Hematopoietic multipotent progenitor cell treated with erythropoietin and hydrocortisone succinate and interleukin-3 and kit ligand, for 8 days (in vitro differentiated cells): ENCODE measurements at places on chromosomes 12 and 14.

- DNase-seq, result peak; percentile 52
Observed at GRCh38 chr14:63677891-63678379, 36.3 kb upstream of the WDR89 start.

DNA sequence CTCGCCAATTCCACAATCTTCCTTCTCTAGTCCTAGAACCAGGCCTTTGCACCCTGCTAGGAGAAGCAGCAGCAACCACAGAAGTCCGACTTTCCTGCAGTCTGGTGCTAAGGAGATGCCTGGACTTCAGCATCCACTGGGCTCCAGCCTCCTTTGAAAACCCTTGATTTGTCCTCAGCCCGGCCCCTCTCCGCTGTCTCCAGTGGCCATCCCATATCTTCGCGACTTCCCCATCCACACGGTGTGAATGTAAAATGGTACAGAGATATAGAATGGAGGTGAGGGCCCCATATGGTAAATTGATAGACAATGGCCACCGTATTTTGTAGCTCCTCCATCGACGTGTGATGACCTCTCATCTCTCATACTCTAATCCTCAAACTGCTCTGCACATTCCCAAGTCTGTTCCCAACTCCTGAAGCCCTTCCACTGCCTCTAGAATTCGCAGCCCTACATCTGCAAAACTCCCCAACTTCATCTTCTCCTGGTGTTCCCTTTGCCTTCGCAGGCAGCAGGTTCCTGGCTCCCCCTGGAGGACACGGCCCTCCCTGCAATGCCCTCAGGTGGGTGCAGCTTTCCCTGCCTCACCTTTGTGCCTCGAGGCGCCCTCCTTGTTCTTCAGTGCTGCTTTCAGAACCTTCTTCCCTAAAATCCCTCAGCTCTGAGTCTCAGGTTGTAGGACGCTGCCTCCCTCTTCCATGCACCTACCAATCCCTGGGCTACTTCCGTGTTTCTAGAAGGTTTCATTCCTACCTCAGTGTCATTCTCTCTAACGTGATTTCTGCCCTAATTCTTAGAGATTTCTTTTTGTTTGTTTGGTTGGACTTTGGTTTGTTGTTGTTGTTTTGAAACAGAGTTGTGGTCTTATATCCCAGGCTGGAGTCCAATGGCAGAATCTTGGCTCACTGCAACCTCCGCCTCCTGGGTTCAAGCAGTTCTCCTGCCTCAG, 36.7 kb downstream of the TMBIM6 start:
- peak; percentile 36 for DNase-seq

- no peak for DNase-seq
Observed at GRCh38 chr14:77646907-77647306, 30.5 kb upstream of the SPTLC2 start.

GRCh38 chr12:127885954-127886750, 380.8 kb upstream of the TMEM132C start:
- DNase-seq, result no peak

DNA sequence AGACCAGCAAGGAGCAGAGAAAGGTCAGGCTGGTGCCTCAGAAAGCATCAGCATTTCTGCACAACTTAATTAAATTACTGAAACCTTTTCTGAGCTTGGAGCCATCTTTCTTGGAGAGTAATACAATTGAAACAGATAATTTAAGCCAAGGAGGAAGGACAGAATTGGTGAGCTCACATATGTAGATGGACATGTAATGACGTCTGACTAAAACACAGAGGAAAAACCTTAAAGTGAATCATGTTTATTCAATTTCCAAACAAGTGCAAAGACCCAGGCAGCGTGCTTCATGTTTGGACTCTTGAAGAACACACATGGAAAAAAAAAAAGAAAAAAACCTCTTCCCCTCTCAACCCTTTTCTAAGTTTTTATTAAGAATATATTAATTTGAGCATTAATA, 19.0 kb downstream of the SUSD6 start:
- DNase-seq, result no peak

- peak; percentile 66 for DNase-seq
Observed at GRCh38 chr14:101705733-101706508, 55.6 kb upstream of the PPP2R5C start.

DNA sequence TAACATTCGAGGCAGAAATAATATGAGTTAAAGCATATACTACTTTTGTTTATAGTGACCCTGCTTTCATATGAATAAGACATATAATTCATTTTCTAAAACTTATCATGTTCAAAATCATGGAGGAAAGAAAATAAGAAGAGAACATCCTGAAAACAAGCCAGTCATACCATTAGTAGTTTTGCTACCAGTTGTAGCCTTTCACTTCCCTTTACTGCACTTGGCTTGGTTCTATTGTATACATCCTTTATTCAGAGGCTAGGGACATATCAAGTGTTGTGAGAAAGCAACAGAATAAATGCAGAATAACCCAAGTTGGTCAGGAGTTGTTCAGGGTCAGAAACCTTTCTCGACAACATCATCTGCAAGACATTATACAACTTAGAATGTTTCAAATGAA, 598.7 kb downstream of the SOX5 start:
- no peak for DNase-seq

- DNase-seq, result no peak
Observed at GRCh38 chr12:113519464-113520307, 48.0 kb upstream of the LHX5 start.

- DNase-seq, result no peak
Observed at GRCh38 chr14:104321088-104321801, 182.9 kb downstream of the KIF26A start.

- DNase-seq, result no peak
Observed at GRCh38 chr12:26971963-26972362, 33.7 kb downstream of the FGFR1OP2 start.

GRCh38 chr12:26360062-26360461, 164.7 kb downstream of the SSPN start:
- DNase-seq, result no peak

DNA sequence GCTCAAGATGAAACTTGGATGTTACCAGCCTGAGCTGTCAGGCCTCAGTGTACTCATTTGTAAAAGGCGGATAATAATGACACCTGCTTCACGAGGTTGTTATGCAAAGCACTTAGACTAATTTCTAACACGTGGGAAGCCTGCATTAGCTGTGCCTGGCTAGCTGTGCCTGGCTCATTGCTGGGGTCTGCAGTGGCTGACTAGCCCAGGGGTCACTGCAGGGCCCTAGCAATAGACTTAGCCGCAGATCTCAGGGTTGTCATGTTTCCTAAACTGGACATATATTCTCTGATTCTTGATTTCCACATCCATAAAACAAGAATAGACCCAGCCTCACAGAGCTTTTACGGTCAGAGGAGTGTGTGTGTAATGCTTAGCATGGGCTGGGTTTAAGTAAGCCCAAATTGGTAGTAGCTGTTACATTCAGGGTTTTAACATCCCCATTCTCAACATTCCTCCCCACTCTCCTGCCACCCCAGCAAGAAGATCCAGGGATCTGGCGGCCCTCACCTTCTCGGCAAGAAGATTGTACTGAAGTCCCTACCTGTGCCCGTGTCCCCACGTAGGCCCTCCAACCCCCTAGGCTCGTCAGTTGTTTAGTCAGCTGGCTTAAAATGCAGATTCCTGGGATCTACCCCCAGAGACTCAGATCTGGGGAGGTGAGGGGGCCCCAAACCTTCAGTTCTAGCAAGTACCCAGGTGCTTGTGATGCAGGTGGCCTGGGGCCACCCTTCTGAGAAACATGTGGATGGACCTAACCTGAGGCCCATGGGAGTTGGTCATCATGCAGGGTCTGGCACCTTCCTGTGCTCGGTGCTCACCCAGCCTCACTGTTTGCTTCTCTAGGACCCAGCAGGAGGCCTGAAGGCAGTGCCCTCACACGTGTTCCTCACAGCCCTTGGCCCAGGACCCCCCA, 8.6 kb downstream of the NR4A1 start:
- DNase-seq, result no peak

GRCh38 chr14:61222388-61222787, 58.8 kb downstream of the TMEM30B start:
- DNase-seq, result no peak

DNA sequence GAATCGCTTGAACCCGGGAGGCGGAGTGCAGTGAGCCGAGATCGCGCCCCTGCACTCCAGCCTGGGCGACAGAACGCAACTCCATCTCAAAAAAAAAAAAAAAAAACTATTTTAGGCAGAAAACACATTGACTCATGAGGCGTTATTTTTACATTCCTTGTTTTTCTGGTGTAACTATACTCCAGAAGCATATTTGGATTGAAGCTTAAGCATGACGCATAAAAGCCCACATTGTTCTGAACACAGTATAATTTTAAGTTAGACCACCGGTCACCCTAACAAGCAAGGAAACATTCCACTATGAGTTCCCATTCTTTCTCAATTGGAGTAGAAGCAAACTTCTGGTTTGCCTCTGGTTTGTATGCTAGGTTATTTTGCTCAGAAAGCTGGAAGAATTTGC, 173.0 kb downstream of the MYRFL start:
- no peak for DNase-seq

GRCh38 chr14:39228044-39228443, 5.7 kb upstream of the MIA2 start:
- no peak for DNase-seq

DNA sequence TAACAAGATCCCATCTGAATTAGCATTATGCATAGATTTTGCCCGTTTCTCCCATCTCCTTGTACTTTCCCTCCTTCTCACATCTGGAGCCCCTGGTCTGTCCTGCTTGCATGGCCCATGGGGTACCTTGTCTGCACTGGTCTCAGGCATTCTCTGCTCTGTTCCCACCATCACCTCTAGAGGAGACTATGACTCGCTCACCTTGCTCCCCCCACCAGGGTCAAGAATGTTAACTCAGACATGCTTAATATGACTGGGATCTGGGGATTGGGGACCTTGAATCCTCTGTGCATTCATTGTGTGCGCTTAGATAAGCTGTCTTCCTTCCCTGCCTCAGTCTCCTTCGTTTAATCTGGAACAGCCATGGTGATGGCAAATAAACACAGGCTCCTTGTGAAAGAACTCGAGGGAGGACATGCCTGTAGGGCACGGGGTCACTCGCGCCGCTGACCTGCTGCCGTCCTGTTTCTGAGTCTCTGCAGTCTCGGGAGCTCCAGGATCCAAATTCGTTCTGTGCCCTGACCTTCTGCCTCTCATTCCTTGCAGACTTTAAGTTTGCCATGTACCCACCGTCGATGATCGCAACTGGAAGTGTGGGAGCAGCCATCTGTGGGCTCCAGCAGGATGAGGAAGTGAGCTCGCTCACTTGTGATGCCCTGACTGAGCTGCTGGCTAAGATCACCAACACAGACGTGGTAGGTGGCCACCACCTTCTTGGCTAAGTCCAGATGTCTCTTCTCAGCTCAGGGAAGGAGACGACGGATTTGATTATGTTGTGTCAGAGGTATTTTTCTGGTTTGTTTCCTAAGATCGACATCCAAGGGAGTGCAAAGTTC, 15.0 kb downstream of the CCND2 start:
- DNase-seq, result no peak

DNA sequence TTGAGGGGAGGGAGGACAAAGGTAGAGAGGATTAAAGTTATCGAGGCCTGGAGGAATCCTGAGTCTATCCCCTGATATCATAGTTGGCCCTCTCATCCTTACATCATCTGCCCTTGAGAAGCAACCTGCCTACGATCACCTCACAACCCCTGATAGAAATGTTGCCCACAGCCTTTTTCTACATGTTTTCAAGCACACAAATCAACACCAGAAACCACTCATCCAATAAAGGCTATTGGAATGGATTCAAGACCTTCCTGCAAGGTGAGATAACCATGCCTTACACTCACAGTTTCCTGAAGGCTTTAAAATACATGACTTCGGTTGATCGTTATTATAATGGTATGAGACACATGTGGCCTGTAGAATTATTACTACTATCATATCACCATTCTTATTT, 175.7 kb upstream of the EGLN3 start:
- peak; percentile 7 for DNase-seq

DNA sequence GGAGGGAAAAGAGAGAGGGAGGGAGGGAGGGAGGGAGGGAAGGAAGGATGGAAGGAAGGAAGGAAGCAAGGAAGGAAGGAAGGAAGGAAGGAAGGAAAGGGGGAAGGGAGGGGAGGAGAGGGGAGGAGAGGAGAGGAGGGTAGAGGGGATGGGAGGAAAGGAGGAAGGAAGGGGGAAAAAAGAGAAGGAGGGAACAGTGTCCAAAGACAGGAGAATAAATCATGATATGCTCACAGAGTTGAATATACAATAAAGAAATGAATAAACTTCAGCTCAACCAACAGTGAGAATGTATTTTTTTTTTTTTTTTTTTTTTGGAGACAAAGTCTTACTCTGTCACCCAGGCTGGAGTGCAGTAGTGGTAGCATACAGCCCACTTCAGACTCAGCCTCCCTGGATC, 4.0 kb downstream of the OR6J1 start:
- no peak for DNase-seq

GRCh38 chr12:57342207-57342691, 88.6 kb downstream of the R3HDM2 start:
- peak; percentile 94 for DNase-seq

DNA sequence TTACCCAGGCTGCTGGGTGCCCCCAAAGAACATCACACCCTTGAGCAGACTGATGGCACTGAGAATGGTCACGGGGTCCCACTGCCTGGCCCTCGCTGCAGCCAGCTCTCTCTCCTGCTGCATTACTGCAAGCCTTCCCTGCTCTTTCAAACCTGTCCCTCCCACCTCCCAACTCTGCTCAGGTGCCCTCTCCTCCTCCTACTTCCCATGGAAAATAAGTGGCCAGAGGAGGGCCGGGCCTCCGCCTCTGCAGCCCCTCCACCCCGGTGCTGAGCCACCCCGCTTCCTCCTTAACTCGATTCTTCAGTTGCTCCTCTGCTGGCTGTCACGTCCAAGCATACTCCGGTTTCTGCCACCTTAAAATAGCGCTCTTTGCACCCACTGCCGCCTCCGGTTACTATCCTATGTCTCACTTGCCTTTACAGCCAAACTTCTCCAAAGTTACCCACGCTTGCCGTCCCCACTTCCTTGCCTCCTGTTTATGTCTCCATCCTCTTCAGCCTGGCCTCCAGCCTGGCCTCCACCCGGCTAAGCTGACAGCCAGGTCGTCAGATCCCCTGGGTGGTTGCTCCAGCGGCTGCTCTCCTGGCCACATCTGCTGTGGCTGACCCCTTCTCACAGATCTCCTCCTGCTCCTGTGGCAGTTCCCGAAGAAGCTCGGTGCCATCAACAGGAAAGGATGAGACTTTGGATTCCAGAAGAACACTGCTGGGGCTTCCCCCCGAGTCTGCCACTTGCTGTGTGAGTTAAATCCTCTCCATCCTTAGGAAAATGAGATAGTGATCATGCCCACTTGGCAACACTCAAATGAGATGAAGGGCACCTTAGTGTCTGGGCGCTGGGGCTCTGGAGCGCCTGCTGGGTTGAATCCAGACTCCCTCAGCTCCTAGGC, 7.7 kb downstream of the SMIM41 start:
- DNase-seq, result no peak

DNA sequence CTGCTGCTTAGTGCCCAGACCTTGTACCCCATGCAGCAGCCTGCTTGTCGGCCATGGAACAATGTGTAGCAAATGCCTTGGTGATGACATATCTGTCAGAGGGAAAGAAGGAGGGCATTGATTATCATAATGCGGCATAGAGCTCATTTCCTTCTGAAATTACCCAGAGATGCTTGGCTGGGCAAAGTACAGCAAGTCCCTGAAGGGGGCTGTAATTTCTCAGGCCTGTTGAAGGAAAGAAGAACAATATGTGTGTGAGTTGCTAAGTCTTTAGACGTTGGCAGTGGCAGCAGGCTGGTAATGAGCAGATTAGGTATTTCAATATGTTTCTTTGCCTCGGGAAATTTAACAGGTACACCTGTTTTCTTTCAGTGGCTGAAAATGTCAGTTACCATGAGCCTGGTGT, 128.6 kb downstream of the CRADD start:
- no peak for DNase-seq
